Inflammatory macrophage (primary cell): ENCODE measurements at places on chromosomes 5 and 9.

DNA sequence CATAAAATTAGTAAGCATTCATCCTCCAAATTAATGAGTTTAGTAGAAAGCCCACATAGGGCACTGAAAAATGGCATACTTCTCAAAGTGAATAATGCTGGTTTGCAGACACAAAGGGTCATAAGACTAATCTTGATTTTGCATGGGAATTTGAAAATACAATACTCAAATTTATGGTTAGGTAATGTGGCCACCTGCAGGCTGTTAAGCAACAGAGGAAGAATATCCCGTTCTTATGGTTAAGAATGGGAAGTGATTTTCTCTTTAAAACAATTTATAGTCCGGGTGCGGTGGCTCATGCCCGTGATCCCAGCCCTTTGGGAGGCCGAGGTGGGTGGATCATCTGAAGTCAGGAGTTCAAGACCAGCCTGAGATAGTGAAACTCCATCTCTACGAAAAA, 9.4 kb upstream of the PLCXD3 start:
- DNase-seq, result no peak

GRCh38 chr5:79612667-79613198, 492 bp downstream of the TENT2 start:
- peak; percentile 59 for DNase-seq

DNA sequence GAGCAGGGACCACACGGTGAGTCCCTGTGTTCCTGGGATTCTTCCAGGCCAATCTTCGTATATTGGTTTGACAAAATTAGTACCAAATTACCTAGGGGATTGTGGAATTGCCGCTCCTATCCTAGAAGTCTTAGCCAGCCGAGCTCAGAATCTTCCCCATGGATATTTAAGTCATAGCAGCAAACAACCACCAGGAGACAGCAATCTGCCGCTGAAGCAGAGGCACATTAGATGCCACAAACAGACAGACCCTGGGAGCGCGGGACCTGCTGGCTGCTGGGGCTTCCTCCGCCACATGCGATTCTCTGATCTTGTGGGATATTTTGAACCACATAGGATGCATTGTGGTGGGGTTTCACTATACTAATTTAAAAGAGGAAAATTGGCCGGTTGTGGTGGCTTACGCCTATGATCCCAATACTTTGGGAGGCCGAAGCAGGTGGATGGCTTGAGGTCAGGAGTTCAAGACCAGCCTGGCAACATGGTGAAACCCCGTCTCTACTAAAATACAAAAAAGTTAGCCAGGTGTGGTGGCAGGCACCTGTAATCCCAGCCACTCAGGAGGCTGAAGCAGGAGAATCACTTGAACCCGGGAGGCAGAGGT, 31.7 kb upstream of the ZBTB43 start:
- DNase-seq, result peak; percentile 34

GRCh38 chr5:75389430-75389829, 52.4 kb downstream of the HMGCR start:
- no peak for DNase-seq

- DNase-seq, result no peak
Observed at GRCh38 chr9:28956116-28956880, 1383.0 kb upstream of the C9orf72 start.

- DNase-seq, result no peak
Observed at GRCh38 chr5:156295431-156295830, 31.5 kb upstream of the SGCD start.

DNA sequence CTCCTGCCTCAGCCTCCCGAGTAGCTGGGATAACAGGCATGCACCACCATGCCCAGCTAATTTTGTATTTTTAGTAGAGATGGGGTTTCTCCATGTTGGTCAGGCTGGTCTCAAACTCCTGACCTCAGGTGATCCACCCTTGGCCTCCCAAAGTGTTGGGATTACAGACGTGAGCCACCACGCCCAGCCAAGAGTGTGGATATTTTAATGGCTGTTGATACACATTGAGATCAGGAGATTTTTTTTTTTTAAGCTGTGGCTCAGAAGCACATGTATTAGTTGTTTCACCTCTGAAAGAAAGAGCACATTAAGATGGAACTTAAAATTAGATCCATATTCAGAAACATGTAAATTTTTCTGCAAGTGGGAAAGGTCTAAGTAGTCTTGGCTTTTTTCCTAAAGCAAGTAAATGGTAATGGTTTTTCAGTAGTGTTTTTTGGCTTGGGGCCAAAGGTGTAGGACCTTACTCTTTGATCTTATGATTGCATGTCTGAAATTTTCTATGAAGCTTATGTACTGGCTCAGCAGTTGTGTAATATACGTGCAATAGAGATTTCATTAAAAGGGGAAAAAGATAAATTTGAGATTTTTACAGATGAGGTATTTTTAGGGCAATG, 9.9 kb downstream of the RBM27 start:
- peak; percentile 2 for DNase-seq

DNA sequence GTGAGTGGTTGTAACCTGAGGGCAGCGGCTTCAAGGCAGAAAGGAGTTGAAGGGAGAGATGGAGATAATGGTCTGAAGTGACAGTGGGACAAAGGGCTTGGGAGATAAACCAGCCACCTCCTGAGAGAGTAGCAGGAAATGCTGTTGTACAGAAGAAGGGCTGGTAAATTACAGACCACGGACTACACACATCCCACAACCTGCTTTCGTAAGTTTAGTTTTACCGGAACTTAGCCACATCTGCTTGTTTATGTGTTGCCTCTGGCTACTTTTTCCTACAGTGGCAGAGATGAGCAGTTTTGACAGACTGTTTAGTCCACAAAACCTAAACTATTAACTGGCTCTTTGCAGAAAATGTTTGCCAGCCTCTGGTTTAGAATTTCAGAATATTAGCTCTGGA, 269.5 kb downstream of the ARHGEF28 start:
- no peak for DNase-seq

- DNase-seq, result peak; percentile 2
Observed at GRCh38 chr5:87122151-87122977, 145.3 kb upstream of the RASA1 start.

GRCh38 chr5:150121448-150122157, 34.0 kb downstream of the PDGFRB start:
- DNase-seq, result no peak

GRCh38 chr5:74631081-74631953, 9.2 kb downstream of the ENC1 start:
- DNase-seq, result peak; percentile 82

DNA sequence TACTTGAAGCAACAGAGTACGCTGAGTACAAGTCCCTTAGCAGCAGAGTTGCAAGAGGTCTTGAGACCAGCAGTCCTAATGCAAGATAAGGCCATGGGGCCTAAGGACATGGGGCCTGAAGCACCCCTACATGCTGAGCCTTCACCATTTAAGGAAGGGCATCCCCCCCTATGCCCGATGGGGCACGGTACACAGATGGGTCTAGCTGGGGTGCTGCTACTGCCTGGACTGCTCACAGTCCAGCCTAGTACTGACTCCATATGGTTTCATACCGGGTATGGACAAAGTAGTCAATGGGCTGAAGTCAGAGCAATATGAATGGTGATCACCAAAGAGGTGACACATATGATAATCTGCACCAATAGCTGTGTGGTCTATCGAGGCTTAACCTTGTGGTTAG, 178.3 kb downstream of the PDE4D start:
- no peak for DNase-seq

GRCh38 chr5:2199697-2200096, 317.0 kb upstream of the IRX4 start:
- no peak for DNase-seq

- no peak for DNase-seq
Observed at GRCh38 chr5:86665984-86666760, 48.4 kb downstream of the COX7C start.

DNA sequence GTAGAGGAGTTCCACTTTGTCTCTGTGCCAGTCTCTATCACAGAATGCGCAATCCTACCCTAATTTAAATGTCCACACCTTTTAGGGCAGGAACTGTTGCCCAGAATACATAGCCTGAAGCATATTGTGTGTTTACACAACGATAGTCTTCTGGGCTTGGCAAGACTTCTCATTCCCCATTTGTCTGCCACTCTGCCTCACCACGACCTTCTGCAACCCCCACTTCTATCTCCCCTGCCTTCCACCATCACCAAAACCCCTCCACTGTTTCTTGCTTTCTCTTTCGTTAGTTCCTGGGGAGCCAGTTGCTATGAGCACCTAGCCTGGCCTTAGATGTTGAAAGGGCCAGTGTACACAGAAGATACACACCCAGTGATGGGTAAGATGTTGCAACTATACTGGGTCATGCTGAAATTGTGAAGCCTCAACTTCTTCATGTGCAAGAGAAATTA, 883 bp upstream of the RNF145 start:
- peak; percentile 86 for DNase-seq

DNA sequence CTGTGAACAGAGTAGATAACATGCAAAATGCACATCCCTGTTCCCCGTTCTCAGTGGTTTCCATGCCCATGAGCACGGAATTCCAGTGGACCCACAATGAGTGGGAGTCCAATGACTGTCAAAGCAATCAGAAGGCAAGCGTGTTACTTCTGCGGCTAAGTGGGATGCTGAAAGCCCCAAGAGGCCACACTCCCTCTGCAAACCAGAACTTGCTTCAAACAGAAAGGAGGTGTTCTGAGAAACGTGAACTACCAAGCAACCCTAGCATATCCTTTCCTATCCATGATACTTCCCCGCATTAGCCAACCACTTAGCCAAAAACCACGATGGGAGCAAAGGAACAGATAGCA, 21.7 kb upstream of the MVB12B start:
- no peak for DNase-seq

DNA sequence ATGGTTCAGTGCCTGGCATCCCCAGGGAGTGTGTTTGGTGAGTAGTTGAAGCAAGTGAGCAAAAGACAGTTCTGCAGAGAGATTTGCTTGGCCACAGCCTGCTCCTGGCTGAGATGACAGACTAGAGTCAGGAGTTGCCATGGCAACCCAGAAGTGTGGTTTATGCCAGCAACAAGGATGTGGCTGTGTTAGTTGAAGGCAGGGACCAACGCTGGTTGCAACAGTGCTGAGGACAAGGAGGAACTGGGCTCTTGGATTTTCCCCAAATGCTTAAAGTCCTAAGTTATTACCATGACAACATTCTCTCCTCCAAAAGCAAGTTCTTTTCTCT, 2.7 kb downstream of the NXNL2 start:
- DNase-seq, result peak; percentile 73

GRCh38 chr5:168288349-168289245, 2.8 kb upstream of the WWC1 start:
- DNase-seq, result no peak

DNA sequence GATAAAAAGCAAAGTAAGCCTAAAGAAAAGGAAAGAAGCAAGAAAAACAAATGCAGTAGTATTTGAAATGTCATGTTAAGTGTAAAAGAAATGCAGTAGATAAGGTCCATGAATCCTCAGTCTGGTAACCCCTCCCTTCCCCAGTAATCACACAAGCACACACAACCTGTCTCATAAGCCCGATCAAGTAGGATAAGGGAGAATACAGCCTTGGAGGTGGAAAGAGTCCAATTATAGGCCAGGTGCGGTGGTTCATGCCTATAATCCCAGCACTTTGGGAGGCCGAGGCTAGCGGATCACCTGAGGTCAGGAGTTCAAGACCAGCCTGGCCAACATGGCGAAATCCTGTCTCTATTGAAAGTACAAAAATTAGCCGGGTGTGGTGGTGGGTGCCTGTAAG, 117.9 kb downstream of the GADD45G start:
- no peak for DNase-seq

GRCh38 chr5:982377-983237, 26.0 kb upstream of the NKD2 start:
- no peak for DNase-seq

DNA sequence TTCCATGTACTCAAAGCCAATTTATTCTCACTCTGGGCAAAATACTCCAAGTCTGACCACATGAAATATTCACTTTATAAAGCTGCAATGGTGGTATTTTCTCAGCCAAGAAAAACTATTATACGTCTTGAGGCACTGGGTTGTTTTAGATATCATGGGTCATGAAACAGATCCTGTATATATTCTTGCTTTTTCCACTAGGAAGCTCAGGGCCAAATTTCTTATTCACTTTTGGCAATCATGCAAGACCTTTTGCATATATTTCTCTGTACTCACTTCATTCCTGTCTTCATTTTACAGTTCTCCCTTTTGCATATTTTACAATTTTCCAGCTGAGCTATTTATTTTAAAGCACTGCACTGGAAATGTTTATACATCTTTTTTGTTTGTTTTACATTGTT, 49.8 kb downstream of the GABBR2 start:
- no peak for DNase-seq

DNA sequence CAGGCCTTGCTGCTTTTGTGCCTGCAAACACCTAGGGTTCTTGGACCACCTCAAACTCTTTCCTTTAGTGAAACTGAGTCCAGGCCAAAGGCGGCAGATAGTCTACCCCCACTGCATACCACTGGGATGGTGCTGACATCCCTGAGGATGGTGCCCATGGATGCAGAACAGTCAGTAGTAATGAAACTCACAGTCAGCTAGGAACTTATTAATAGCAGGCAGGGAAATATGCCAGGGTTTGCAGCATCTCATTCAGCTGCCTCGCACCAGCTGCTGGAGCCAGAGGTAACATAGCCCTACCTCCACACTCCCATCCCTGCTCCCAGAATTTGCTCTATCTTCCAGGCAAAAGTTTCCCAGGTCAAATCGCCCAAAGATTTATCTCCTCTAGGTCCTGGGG, 189.1 kb downstream of the SREK1 start:
- no peak for DNase-seq

- no peak for DNase-seq
Observed at GRCh38 chr5:76737846-76738245, 21.9 kb downstream of the F2R start.

DNA sequence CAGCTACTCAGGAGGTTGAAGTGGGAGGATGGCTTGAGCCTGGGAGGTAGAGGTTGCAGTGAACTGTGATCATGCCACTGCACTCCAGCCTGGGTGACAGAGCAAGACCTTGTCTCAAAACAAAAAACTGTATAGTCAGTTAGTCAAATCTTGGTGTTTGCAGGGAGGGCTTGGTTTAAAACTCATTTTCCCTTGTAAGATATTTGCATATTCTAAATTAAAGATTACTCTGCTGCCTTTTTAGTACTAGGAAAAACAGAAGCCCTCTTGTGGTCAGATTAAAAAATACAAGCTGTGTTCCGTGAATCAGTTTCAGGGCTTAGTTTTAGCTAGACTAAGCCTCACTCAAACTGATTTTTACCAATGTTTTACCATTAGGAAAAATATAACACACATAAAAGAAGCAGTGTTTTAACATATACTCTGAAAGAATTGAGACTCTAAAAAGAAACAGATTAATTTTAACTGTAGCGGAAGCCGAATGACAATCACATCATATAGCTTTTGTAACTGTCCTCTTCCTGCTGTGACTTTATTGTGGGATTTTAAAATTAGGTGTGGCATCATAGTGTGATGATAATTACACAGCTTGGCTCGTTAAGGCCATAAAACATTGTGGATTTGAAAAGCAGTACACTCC, 84.9 kb upstream of the BASP1 start:
- DNase-seq, result peak; percentile 39
